Naive B cell (primary cell): ENCODE measurements at places on chromosomes 12 and 14.

DNA sequence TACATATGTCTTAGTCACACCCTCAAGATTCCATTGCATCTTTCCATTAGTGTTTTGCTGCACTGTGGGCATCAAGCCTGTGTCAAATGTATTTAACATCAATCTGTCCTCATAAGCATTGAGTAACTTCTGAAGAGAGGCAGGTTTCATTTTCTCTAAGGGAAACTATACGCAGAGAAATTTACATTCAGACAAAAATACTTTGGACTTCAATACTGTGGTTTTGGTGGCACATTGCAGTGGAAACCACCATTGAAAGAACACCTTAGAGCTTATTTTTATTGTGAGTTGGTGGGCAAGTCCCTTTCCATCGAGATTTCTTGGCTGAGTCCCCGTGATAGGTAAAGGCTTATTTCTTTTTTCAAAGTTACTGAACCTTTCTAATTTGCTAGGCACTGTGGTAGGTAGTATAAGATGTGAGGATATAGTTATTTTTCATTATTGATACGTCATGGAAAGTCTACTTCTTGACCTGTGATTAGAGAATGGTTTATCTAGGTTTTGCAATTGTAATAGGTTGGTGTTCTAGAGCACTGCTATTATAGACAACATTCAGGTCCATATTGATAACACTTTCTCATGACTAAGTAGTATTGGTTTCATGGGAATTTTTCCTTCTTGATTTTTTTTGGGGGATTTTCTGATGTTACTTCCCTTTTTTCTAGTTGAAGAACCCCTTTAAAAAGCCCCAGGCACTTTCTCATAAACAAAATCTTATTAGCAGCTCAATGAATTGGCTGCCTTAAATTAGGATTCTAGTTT lies 81.9 kb downstream of the CFAP54 start:
- peaks cover 11% of the 10 kb centered on the region for H3K27me3 ChIP-seq
- peak overlapping the region; percentile 69 for H3K27ac ChIP-seq

- H3K4me1 ChIP-seq, result peaks cover 18% of the 10 kb centered on the region
- H3K27me3 ChIP-seq, result no peaks in the 10 kb centered on the region
- H3K4me3 ChIP-seq, result peak overlapping the region; percentile 73
- H3K36me3 ChIP-seq, result no peaks in the 10 kb centered on the region
- peak; percentile 11 for DNase-seq
- H3K27ac ChIP-seq, result peak overlapping the region; percentile 2
Observed at GRCh38 chr12:1161197-1161596, 170.2 kb downstream of the ERC1 start.

GRCh38 chr12:92648242-92649031 lies 54.4 kb upstream of the PLEKHG7 start:
- no peaks in the 10 kb centered on the region for H3K4me1 ChIP-seq
- H3K27me3 ChIP-seq, result no peaks in the 10 kb centered on the region
- peaks cover 1% of the 10 kb centered on the region for H3K36me3 ChIP-seq
- no peak overlapping the region for H3K4me3 ChIP-seq
- H3K27ac ChIP-seq, result no peak overlapping the region

DNA sequence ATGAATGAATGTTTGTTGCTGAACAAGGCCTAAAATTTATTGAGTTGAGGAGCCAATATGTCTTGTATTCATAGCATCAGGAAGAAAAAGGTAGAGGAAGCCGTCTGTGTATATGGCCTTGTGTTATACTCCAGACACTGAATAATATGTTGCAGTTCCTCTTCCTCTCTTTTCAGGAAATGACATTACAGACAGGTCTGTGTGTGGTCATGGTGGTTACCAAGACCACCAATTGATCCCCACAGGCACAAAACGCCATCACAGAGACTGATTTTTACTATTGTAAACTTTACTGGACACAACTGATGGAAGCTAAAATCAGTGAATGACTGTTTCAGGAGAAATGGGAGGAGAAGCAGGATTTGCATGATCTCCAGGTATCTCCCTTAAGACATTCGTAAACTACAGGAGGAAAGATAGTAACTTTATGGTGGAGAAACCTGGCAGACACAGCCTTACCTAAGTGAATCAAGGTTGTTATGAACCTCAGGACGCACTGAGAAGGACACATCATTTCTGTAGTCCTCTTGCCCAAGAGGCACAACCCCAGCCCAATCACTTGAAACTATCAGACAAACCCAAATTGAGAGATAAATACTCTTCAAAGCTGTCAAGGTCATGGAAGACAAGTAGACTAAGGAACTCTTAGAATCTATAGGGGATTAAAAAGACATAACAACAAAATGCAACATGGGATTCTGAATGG lies 334.1 kb upstream of the RGS6 start:
- peaks cover 53% of the 10 kb centered on the region for H3K36me3 ChIP-seq
- no peaks in the 10 kb centered on the region for H3K27me3 ChIP-seq
- H3K4me3 ChIP-seq, result peak overlapping the region; percentile 39
- peaks cover 67% of the 10 kb centered on the region for H3K4me1 ChIP-seq

DNA sequence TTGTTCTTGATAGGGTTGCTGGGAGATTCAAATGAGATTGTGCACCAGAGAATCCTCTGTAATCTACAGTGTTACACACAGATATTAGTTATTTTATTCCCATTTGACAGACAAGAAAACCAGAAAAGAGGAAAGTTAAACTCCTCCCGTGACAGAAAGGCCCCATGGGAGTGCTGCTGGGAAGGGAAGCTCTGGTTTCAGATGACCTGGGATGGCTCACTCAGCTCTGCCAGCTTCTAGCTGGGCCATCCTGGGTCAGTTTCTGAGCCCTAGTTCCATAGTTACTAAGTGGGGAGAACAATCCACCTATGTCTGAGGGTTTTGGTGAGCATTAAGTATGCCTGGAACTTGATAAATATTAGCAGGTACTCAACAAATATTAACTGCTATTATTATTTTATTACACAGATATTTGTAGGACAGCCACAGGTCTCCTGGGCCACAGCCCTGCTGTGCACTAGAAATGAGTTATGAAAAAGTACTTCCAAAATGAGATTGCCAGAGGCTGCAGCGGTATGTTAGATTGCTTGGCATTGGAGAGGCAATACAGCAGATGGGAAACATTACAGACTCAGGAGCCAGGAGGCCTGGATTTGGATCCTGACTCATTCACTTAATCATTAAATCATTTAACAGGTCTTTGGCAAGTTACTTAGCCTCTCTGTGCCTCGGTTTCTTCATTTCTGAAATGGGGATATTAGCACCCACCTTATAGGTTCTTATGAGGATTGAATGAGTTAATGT lies 47.1 kb upstream of the STON2 start:
- DNase-seq, result no peak
- peaks cover 34% of the 10 kb centered on the region for H3K27me3 ChIP-seq
- H3K36me3 ChIP-seq, result peaks cover 7% of the 10 kb centered on the region
- H3K4me3 ChIP-seq, result no peak overlapping the region

DNA sequence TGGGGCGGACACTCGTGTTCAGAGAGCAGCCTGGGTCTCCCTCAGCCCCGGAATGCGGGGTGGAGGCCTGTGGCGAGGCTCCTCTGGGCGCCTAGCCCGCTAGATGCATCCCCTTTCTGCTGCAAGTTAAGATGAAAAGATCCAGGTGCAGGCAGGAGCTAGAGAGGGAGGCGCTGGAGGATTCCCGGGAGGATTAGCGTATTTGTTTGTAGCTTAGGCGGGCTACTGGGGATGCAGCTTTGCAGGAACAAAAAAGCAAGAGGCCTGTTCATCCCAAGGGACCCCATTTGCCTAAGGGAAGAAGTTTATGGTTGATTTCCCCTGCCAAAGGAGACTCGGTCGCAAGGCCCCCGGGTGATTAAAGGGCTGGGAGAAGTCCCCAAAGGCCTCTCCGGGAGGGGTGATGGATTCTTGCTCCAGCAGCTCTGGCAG lies 824 bp downstream of the CCDC177 start:
- H3K27ac ChIP-seq, result no peak overlapping the region
- no peak for DNase-seq
- peaks cover 15% of the 10 kb centered on the region for H3K4me1 ChIP-seq
- H3K27me3 ChIP-seq, result peaks cover 56% of the 10 kb centered on the region
